T1000 (cell line): ENCODE measurements at places on chromosomes 6 and 20.

- no peak for DNase-seq
Measured at GRCh38 chr20:31515072-31515774, 981 bp downstream of the HM13 start.

DNA sequence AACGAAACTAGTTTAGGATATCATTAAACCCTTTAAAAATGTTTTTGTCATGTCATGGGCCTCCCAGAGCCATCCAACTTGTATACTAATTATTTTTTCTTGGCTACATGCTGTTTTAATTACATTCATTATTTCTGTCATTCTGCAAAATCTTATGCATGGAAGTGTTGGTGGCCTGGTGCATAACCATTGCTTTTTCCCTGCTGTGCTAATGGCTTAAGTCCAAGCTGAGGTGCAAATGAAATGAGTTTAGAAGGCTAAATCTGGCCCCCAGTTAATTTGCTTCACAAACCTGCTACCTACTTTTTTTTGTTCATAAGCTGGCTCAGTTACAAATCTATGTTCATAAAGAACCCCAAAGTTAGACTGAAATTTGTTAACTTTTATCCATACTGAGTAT, 1249.9 kb downstream of the EPHA7 start:
- DNase-seq: no peak

- no peak for DNase-seq
Measured at GRCh38 chr6:117441824-117442264, 16.1 kb upstream of the ROS1 start.

GRCh38 chr6:43710576-43710975, 23.0 kb upstream of the MRPS18A start:
- DNase-seq: no peak

GRCh38 chr6:52518279-52518945, 58.4 kb downstream of the TRAM2 start:
- DNase-seq: no peak

DNA sequence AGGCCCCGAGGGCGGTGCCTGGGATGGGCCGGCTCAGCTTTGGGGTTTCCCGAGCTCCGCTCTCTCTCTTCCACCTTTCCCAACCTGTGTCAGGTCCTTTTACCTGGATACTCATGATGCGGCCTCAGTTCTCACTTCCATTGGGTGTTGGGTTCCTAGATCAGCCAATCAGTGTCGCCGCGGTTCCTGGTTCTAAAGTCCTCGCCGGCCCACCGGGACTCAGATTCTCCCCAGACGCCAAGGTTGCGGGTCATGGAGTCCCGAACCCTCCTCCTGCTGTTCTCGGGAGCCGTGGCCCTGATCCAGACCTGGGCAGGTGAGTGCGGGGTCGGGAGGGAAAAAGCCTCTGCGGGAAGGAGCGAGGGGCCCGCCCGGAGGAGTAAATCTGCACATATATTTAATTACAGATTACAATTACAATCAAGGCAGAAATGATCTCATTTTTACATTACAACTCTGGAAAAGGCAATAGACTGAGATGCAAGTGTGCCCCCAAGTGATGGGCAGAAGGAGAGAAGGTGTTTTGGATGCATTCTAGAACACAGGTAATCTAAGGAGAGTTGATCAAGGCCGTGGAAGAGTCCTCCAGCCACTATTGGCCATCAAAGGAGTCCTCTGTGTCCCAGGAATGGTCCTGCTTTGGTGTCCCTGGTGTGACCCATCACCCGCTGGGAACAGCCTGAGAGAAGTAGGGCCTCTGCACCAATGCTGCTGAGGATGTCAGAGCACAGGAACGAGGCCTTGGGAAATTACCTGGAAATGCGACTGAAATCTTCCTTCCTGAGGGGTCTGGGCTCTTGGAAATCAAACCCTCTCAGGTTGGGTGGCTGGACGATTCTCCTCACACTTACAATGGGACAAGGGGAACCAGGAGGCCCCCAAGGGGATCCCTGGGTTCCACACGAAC, 34.7 kb upstream of the MICB start:
- DNase-seq: no peak

GRCh38 chr20:51631011-51631950, 88.8 kb upstream of the NFATC2 start:
- DNase-seq: peak; percentile 81

DNA sequence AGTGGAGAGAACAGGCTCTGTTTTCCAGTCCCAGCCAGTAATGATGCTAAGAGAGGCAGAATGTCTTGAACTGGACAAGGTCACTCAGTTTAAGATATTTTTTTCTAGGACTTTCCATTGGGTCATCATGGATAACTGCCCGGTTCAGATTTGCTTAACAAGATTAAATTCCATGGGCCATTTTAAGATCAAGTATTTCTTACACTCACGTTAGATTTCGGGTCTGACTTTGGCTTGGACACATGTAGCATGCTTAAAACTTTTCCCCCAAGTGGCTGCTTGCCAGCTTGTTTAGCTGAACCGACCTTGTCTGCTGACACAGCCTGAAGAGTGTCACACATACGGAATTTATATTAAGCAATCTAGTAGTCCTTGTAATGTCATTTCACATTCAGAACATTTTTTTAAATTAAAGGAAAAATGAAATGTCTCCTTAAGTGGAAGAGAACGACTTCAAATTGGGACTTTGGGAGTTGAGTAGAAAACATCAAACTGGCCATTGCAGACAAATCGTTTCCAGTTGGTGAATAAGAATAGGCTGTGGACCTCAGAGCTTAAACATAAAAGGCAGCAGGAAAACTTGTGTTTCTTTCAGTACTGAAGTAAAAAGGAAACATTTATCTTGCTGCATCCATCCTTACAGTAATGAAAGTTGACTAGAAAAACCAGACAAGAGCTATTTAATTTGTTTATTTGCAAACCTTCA, 29.0 kb downstream of the ARMC2 start:
- no peak for DNase-seq

DNA sequence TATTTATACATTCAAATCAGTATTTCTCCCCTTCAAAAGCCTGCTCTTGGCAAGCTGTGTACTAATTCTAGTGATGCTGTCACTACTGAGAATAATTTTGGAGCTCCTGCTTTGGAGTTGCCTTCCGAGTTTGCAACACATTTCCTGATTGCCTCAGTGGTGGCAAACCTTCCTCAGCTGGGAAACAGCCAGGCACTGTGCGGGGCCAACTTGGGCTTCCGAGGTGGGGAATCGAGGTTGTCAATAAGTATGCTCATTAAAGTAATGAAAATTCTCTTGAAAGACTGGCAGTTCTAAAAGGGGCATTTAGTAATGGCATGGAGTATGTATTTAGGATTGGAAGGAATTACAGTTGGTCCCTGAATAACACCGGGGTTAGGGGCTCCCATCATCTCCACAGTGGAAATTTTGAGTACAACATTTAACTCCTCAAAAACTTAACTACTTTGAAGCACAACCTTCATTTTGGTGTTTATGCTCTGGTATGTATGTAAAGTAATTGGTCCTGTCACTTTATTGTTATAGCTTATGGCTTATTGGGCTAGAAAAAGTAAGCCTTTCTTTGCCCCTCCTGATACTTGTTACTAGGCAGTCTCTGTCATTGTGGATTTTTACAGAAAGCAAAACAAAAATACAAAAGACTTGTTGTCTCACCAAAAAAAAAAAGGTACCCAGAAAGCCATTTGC, 2.7 kb downstream of the PAQR8 start:
- no peak for DNase-seq

GRCh38 chr20:17809362-17810061, 109.7 kb downstream of the BANF2 start:
- no peak for DNase-seq

DNA sequence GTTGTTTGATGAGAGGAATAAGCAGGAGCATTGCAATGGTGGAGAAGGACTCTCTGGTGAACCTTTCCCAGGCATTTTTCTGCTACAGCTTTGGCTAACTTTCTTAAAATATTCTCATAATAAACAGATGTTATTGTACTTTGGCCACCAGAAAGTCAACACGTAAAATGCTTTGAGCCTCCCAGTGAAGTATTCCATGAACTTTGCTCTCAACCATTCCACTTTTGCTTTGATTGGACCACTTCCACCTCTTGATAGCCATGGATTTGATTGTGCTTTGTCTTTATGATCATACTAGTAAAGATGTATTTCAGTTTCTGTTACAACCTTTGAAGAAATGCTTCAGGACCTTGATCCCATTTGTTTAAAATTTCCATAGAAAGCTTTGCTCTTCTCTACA, 241.1 kb downstream of the TENT5A start:
- no peak for DNase-seq

GRCh38 chr20:18815194-18815942, 1.8 kb downstream of the SCP2D1 start:
- no peak for DNase-seq

GRCh38 chr20:1579488-1579887, 22.0 kb upstream of the SIRPD start:
- DNase-seq: no peak

GRCh38 chr20:25177890-25178321, 17.6 kb upstream of the ENTPD6 start:
- peak; percentile 13 for DNase-seq

DNA sequence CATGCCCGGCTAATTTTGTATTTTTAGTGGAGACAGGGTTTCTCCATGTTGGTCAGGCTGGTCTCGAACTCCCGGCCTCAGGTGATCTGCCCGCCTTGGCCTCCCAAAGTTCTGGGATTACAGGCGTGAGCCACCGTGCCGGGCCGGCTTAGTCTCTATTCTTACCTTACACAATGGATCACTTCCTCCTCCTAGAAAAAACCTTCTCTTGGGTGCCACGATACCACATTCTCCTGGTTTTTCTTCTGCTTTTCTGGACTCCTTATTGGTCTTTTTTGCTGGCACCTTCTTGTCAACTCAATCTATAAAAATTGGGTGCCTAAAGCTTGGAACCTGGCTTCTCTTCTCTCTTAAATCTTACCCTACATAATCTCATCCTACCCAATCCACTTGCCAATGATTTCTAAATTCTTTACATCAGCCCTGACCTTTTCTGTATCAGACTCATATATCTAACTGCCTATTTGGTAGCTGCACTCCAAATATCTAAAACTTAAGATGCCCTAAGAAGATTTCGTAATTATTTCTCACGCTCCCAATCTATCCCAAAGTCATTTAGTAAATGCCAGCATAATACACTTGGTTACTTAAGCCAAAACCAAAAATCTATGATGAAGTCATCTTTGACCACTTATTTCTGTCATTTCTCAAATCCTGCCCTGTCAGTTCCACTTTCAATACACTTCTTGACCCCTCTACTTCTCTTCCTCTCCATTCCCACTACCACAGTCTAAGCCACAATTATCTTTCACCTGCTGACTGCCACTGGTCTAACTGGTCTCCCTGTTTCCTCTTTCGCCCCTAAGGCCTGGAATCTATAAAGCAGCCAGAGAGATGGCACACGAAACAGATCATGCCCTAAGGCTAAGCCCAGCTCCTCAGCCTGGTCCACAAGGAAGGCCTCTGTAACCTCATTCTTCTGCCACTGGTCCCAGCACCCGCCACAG, 43.2 kb downstream of the ELMO2 start:
- no peak for DNase-seq

GRCh38 chr6:69593706-69594105, 203.1 kb downstream of the LMBRD1 start:
- DNase-seq: no peak

GRCh38 chr20:62923669-62924441, 2.5 kb downstream of the DIDO1 start:
- DNase-seq: no peak

GRCh38 chr6:38843798-38844197, 128.7 kb downstream of the DNAH8 start:
- DNase-seq: no peak

DNA sequence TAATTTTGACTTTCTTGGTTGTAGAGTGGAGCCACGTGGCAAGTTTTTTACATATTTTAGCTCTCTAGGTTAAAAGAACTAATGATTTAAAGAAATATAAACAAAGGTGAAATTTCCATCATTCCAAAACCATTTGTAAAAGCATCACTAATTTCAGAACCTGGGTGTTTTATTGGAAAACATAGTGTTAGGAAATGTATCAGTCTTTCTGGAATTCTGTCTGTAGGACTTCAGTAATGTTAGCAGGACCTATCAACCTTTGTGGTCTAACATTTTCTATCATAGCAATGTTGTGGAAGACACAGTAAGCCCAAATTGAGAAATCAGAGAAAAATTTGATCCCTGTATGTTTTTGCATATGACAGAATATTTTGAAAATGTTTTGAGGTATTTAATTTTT, 28.3 kb downstream of the L3MBTL3 start:
- DNase-seq: no peak

DNA sequence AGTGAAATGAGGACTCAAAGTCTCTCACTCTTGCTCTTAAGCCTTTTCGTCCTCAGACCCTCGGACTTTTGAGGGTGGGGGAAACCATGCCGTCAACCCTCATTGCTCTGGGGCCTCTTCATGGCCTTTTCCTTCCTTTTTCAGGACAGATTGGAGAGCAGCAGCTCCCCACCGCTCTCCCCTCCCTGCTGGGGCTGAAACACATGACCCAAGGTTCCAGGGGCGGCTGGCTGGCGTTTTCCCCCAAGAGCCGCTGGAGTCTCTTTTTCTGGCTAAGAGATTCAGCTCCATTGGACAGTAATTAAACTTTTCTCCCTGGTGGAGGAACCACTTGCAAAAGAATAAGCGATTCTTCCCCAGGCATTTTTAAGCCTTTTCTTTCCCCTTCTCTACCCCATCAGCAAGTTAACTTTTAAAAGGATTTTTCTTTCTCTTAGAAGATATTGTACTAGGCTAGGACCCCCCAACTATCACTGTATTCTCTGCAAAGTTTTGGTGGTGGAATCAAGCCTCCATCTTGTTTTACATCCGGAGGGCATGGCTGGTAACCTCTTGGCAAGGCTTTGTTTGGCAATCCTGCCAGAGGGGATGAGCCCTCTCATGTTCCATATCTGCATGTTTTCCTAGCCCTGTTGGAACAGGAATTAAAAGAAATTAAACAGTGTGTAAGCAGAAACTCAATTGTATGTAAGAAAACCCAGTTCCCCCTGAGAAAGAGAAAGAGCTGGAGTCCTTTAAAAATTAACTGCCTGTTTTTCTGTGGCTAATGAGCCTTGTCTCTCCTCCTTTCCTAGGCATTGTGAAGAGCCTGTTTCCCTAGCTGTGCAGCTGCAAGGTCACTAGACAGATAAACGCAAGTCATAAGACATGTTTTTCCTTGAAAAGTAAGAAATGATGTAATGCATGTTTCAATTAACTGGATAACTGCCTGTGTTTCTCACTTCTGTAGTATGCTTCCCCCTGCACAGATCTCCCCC, 100.8 kb upstream of the GPR6 start:
- no peak for DNase-seq

GRCh38 chr20:10984294-10984693, 310.5 kb upstream of the JAG1 start:
- DNase-seq: no peak

GRCh38 chr6:1406306-1407072, 17.1 kb downstream of the FOXF2 start:
- DNase-seq: no peak
